Osteoblast (primary cell): ENCODE measurements at places on chromosomes 5 and 9.

- no peak for DNase-seq
These were observed 292.2 kb downstream of the CYLC2 start for GRCh38 chr9:103287361-103287760.

- peak; percentile 80 for DNase-seq
These were observed 48.8 kb downstream of the GRAMD2B start for GRCh38 chr5:126471875-126472537.

GRCh38 chr5:158884827-158885518 is 214.7 kb downstream of the EBF1 start:
- DNase-seq = no peak

DNA sequence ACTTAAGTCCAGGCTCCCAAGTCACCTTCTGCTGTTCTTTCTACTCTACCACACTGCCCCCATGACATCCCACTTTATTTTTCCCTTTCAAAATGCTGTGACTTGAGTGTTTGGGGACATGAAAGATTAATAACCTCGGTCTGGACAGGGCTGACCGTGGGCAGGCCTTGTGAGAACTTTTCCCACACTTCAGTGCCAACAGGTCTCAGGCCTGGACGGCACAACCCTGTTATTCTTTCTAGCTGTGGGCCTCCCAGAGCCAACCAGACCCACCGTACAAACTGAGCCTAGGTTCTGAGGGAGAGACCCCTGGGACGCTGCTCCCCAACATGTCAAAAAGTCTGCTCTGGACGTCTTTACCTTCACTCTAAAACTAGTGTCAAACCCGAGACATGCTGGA is 153.4 kb downstream of the CEP120 start:
- DNase-seq = no peak
